Karpas-422 (cell line): ENCODE measurements at places on chromosomes 2 and 18.
A peak's percentile ranks its signal among the peaks of the same experiment; 100 is the strongest.

GRCh38 chr2:136062066-136062837, 55.7 kb downstream of the CXCR4 start:
- no peak for DNase-seq

GRCh38 chr2:176613323-176613987, 344.2 kb downstream of the MTX2 start:
- no peak for DNase-seq

DNA sequence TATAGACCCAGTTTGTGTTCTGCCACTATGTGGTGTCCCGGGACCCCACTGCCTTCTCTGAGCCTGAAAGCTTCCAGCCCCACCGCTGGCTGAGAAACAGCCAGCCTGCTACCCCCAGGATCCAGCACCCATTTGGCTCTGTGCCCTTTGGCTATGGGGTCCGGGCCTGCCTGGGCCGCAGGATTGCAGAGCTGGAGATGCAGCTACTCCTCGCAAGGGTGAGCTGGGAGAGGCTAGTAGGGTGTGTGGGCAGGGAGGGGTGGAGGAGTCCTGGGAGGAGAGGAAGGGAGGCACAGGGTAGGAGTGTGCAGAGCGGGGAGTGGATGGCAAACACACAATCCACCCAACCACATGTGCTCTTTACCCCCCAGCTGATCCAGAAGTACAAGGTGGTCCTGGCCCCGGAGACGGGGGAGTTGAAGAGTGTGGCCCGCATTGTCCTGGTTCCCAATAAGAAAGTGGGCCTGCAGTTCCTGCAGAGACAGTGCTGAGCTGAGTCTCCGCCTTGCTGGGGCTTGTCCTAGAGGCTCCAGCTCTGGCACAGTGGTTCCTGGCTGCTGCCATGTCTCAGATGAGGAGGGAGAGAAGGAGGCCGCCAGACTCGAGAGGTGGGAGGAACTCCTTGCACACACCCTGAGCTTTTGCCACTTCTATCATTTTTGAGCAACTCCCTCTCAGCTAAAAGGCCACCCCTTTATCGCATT, 16.9 kb downstream of the PRKAG3 start:
- DNase-seq, result no peak

GRCh38 chr2:170812710-170813600, 3.7 kb upstream of the GAD1 start:
- peak; percentile 89 for DNase-seq

DNA sequence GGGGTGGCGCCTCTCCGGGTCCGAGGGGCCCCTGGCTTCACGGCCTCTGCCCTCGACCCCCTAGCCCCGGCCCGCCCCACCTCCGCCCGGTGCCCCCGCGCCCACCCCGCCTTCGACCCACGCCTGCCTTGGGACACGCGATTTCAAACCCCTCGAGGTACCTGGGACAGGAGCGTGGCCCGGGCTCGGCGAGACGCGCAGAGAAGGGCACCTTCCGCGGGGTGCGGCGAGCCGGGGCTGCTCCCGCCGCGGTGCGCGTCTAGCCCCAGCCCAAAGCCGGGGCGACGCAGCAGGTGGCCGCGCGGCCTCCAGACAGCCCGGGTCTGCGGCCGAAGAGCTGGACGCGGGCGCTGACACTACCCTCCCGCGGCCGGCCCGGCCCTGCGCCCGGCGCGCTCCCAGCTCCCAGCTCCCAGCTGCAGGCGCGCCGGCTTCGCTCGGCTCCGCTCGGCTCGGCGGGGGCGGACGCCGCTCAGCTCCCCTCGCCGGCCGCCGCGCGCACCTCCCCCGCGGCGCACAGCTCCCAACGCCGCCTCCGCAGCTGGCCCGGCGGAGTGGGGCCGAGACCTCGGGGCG, at the start of gene CRACDL:
Gene CRACDL, minus strand, starts transcription at position 449 of the 576 bp plus-strand sequence. CDS start 89,425 bp downstream, outside the sequence.
- DNase-seq, result no peak
